ENCODE measurements at places on chromosomes 1 and 21.
A peak's percentile ranks its signal among the peaks of the same experiment; 100 is the strongest.

DNA sequence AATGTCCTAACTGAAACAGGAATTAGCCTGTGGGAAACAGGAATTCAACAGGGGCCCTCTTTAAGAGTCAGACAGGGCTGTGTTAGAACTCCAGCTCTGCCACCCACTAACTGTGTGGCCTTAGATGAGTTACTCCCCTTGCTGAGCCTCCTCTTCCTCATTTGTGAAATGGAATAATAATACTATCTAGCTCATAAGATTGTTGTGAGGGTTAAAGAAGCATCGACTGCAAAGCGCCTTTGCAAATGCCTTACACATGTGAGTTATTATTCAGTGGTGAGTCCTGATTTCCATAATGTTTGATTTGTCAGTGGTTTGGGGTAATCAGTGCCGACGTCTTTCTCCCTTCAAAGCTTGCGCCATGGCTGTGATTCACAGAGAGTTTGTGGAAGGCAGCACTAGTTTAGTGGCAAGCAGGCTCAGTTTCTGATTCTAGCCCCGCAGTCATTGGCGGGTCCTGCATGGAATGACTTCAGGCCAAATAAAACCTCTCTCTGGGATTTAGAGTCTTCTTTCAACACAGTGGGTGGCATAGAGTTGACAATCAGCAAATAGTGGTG, 388.5 kb downstream of the PLPP3 start:
- DNase-seq = no peak

- DNase-seq = no peak
Observed at GRCh38 chr1:226357416-226357815, 48.5 kb upstream of the LIN9 start.

DNA sequence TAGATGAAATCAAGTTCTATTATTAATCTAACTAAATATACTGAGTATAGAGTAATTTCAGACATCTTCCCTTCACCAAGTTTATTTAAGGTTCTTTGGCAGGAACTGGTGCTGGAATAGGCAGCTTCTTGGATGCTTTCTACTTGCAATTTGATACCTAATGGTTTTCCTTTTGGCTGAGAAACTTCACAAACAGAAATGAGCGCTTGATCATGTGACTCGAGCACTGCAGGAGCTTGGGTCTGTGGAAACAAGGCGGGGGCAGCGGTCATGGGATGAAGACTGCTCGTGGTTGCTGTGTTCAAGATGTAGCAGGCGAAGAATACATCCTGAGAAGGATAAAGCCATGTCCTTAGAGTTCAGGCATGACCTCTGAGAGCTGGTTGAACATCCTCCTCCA, 136.8 kb downstream of the PTPRC start:
- no peak for DNase-seq

DNA sequence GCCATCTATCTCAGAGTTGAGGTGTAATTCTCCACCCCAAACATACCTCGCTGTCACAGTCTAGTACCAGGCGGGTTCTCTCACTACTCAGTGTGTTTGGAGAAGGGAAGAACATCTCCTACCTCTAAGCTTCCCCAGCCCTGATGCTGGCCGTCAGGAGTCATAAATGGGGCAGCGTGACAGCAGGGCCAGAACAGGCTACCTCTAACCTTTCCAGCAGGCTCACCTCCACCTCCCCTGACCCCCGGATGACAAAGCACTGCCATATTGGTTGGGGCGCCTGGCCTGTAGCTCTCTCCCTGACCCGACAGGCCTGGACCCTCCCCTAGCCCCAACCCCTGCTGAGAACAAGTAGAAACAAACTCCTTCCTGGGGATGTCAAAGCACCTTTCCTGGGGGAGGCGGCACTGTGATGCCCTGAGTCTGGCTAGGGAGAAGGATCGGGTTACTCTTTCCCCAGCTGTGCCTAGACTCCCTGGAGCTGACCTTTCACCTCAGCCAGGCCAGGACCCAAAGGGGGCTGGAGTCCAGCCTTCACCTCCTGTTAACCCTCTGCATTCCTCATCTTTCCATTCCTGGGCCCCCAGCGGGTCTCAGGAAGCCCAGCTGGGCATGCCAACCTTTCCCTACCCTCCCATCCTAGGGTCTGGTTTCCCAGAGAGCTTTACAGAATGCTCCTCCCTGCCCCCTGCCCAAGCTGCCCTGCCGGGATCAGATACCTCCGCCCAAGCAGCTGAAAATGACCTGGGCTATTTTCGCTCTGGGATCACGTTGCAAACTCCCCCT, 34.2 kb downstream of the AHDC1 start:
- no peak for DNase-seq

GRCh38 chr1:172154551-172154950, 265.9 kb upstream of the C1orf105 start:
- DNase-seq = no peak

- no peak for DNase-seq
Observed at GRCh38 chr1:152811050-152811449, 721 bp upstream of the LCE1B start.

- DNase-seq = peak; percentile 19
Observed at GRCh38 chr1:92291372-92291999, 7.3 kb downstream of the GLMN start.

- DNase-seq = no peak
Observed at GRCh38 chr21:25528515-25528914, 78.8 kb downstream of the MRPL39 start.

- DNase-seq = no peak
Observed at GRCh38 chr1:108554682-108555427, 5.0 kb upstream of the EEIG2 start.

DNA sequence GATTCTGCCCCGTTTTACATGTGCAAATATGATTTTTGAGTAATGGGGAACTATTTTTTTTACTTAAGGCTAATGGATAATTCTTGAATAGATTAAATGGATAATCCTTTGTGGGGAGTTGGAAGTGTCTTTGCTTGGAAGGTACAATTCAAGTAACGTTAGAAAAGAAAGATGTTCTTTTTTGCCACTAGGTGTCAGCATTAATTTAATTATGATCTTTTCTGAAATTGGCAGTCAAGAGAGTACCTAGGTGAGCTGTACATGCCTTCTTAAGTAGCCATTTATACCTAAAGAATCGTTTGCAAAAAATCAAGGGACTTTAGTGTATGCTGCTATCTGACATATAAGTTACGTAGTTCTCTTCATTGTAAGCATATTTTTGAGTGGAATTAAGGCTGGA, 2.2 kb downstream of the FBXO28 start:
- DNase-seq = no peak

- no peak for DNase-seq
Observed at GRCh38 chr1:226702318-226702956, 36.6 kb downstream of the ITPKB start.

DNA sequence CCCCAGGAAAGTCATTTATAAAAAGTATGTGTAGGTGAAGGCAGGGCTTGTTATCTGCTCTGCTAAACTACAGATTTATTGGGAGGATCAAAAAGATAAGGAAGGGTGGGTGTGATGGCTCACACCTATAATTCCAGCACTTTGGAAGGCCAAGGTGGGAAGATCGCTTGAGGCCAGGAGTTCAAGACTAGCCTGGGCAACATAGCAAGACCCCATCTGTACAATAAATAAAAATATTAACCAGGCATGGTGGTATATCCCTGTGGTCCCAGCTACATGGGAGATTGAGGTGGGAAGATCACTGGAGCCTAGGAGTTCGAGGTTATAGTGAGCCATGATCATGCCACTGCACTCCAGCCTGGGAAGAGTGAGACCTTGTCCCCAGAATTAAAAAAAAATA, 86.4 kb downstream of the NENF start:
- no peak for DNase-seq

DNA sequence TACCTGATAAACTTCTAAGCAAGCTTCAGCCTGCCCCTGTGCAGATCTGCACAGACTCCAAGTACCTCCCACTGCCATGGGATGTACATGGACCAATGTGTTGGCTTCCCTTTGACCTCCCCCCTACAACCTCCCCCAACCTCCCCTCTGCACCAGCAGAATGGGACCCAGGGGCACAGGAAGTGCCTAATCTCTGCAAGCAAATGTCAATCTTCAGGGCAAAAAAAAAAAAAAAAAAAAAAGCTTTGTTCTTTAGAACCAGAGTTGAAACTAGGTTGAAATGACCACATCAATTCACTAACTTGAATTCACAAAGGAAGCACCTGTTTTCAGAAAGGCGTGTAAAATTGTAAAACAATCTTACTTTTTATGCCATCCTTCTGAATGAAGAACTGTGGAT, 53.9 kb upstream of the TIAM1 start:
- no peak for DNase-seq

DNA sequence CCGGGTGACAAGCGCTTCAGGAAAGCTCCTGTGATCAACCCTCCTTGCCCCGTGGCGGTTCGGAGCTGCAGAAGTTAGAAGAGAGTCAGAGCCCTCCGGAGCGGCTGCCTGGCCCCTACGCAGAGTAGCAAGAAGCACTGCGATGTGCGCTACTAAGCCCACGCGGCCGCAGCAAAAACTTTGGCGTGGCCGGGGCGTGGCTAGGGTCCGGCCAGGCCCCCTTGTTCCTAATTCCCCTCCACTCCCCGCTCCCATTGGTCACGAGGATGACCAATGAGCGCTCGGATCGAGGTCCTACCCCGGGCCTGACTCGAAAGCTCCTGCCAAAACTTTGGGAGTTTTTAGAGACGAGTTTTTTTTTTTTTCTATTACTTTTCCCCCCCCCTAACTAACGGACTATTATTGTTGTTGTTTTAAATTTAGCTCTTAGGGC, at the start of gene HLX:
HLX (plus strand) TSS at position 368 of the 433 bp plus-strand sequence. CDS start 415 bp downstream, outside the sequence.
- peak; percentile 92 for DNase-seq
